A375 (cell line): ENCODE measurements at places on chromosomes 5 and 9. TPM values are rescaled to one million over a fixed set of nuclear protein-coding genes. Genes with fewer than 3 reads are reported as not detected.

Gene GPR150
- total RNA-seq: not detected in 2 replicates

Gene SPATA31D4
- total RNA-seq: not detected in 2 replicates

Gene LRRC26
- total RNA-seq: not detected in 2 replicates

Gene MAN2A1
- 17.8 and 18.8 TPM in 2 replicates for total RNA-seq

Gene RGS14
- 9.8 and 14.0 TPM in 2 replicates for total RNA-seq

Gene C9orf152
- total RNA-seq: not detected in 2 replicates

Gene C5orf34
- 7.1 and 8.7 TPM in 2 replicates for total RNA-seq

Gene FRMPD1
- total RNA-seq: not detected in 2 replicates

Gene EGFLAM
- total RNA-seq: 5.3 and 5.5 TPM in 2 replicates

Gene GPR151
- not detected in 2 replicates for total RNA-seq

Gene SURF1
- 35.5 and 40.5 TPM in 2 replicates for total RNA-seq

Gene ECSCR
- total RNA-seq: 1.2 TPM in 1 of 2 replicates, not detected in the other

Gene NMUR2
- total RNA-seq: 0.13 TPM in 1 of 2 replicates, not detected in the other

Gene LURAP1L
- total RNA-seq: 13.7 and 20.0 TPM in 2 replicates
